ENCODE measurements at places on chromosomes 2 and 18.

GRCh38 chr2:177001334-177001733 lies 211.3 kb upstream of the HNRNPA3 start:
- no peak for DNase-seq

DNA sequence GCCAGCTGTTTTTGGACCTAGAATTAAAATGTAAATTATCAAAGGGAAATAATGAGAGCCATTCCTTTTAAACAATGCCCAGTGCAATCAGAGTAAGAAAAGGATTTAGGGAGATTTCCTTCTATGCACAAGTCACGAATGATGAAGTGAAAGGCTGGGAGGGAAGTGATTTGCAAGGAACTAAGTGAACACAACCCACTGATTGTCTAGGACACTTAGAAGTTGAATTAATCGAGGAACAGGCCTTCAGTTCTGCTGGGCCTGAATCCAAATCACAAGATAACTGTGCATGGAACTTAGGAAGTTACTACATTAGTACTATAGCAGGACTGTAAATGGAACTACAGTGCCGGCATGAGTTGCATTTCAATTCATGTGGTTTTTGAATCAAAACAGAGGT lies 17.7 kb downstream of the MAP2 start:
- DNase-seq, result no peak

DNA sequence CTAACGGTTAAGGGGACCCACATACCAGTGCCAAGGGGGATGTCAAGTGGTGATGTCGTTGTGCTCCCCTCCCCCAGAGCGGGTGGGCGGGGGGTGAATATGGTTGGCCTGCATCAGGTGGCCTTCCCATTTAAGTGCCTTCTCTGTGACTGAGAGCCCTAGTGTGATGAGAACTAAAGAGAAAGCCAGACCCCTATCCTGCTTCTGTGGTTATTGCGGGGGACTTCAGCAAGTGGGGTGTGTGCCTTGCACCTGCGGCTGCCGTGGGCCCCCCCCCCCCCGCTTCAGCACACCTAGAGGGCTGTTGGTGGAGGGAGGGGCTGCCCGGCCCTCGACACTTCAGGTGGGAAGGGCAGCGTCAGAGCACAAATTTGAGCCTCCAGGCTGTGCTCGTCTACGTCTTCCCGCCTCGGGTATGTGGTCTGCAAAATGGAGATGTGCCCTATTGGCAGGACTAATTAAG lies 6.1 kb downstream of the CTDSP1 start:
- DNase-seq, result no peak

- no peak for DNase-seq
Observed at GRCh38 chr2:106358081-106358480, 110.1 kb downstream of the RGPD3 start.

- peak; percentile 86 for DNase-seq
Observed at GRCh38 chr2:150479075-150479915, 8.2 kb downstream of the RND3 start.

DNA sequence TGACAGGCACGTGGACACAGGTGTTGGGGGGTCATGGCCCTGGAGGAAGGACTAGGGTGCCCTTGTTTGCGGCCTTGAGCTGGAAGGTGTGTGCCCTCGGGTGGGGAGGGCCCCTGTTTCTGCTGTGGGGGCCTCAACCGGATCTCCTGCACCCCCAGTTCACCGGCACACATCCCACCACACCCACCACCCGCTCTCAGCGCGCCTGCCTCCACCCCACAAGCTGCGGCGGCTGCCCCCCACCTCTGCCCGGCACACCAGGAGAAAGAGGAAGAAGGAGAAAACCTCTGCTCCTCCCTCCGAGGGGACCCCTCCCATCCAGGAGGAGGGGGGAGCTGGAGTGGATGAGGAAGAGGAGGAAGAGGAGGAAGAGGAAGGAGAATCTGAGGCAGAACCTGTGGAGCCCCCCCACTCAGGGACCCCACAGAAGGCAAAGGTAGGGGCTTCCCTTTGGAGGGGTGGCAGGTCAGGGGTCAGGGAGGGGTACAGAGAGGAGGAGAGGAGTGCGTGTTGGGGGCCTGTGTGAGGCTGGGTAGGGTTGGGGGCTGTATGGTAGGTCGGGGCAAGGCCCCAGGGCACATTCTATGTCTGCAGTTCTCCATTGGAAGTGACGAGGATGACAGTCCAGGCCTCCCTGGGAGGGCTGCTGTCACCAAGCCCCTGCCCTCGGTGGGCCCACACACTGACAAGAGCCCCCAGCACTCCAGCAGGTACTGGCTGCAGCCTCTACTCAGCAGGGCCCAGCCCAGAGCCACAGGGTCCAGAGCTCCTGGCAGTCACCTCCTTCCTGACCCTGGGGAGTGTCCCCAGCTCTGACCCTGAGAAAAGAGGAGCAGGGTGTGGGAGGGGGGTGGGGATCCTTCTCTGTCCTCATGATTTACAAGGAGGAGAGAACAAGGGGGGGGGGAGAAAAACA lies 1.8 kb downstream of the SLC4A3 start:
- DNase-seq, result no peak

DNA sequence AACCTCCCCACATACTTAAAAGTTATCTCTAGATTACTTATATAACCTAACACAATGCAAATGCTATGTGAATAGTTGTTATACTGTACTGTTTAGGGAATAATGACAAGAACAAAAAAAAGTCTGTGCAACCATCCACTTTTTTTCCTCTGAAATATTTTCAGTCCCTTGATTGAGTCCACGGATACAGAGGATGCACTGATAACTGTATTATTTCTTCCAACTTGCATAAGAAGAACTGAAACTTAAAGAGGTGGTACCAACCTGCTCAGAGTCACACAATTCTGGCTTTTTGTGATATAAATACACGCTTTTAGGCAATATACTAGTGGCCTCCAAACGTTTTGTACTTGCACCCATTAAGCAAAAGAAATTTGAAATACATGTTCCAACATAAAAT lies 1.4 kb downstream of the SMC6 start:
- DNase-seq, result no peak

- DNase-seq, result no peak
Observed at GRCh38 chr2:236082061-236082460, 86.1 kb downstream of the GBX2 start.

DNA sequence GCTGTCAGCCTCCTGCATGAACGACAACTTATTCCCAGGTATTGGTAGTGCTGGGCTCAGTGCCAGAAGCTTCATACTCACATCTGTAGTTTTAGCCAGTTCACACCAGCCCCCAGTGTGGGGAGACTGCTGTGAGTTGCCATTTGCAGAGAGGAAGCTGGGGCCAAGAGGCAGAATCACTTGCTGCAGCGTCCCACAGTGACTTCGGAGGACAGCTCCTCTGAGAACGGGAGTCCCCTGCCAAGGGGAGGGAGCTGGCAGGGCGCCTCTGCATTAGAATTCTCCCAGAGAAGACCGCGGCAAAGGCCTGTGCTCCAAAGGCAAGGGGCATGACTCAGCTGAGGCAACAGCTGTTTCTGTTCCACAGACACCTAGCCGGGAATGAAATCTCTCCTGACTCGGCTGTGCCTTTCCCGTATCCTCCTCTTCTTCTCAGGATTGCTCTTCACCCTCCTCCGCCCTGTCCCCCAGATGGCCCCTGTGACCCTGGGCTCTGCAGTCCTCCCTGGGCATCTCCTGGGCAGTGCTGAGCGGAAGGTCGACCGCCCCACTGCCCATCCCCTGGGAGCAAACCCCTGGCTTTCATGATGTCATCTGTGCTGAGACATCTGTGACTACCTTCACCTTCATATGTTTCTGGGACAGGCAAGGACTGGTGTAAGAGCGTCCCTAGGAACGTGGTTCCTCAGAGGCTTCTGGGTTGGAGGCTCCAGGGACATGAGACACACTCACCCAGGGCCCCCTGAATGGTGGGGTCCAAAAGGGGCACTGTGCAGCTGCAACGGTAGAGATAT lies 18.0 kb downstream of the MAL start:
- peak; percentile 75 for DNase-seq

GRCh38 chr2:88170472-88170892 lies 336 bp downstream of the THNSL2 start:
- peak; percentile 26 for DNase-seq

DNA sequence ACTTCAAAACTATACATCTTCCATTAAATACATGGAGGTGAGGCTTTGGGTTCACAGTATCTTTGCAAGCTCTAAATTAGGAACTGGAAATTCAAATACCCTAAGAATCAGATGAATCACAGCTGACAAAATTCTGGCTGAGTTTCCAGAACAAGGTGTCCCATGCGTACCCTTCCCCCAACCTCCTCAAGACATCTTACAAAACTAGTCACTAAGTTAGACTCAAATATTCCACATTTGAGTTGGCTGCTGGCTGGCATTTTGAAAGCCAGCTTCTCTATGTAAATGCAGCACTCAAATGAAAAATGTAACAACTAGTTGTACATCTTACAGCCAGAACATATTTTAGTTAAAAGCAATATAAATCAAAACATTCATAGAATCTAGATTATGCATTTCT lies 131.0 kb upstream of the ARL5A start:
- DNase-seq, result peak; percentile 51

GRCh38 chr18:22267697-22268096 lies 98.3 kb downstream of the GATA6 start:
- no peak for DNase-seq

GRCh38 chr2:85447222-85447585 lies 28.7 kb downstream of the SH2D6 start:
- DNase-seq, result no peak

- peak; percentile 79 for DNase-seq
Observed at GRCh38 chr2:17539611-17540092, 844 bp upstream of the VSNL1 start.

GRCh38 chr18:23805898-23806297 lies 116.6 kb downstream of the LAMA3 start:
- peak; percentile 4 for DNase-seq

DNA sequence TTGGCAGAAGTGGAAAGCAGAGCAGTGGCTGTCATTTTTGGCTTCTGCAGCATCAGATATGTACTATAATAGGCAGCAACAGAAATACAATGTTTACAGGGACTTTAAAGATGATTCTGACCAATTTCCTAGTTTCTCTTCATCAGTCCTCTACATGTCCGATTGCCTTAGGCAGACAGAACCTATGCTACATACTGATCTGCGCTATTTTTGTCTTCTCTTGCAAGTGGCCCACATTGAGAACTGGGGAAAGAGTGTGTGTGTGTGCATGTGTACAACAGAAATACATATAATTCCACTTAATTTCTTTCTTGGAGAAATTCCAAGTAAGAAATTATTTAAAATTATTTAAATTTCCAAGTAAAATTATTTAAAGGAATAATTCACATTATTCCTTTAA lies 77.1 kb upstream of the CHRNA1 start:
- no peak for DNase-seq

DNA sequence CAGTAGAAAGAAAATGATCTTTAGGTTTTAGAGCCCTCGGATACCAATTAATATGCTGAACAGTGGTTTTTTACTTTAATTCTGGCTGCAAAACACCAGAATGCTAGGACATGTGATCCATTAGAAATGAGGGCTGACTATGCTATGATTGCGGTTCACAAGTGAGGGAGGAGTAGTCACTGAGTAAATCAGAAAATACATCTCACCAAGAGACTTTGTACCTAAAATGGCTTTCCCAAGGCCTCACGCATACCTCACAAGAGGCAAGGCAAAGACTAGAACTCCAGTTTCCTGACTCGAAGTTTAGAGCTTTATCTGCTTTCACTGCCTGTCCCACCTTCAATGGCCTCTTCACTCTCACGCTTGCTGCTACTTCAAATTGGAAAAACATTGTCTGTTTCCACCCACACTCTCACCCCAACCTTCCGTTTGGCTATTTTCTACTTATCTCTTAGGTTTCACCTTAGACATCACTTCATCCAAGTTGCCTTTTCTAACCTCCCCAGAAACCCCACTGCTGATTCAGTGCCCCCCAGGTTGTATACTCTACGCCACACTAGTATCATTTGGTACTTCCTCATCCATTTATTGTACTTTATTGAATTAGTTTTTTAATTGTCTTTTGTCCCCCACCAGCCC lies 5.1 kb upstream of the MBD2 start:
- no peak for DNase-seq

DNA sequence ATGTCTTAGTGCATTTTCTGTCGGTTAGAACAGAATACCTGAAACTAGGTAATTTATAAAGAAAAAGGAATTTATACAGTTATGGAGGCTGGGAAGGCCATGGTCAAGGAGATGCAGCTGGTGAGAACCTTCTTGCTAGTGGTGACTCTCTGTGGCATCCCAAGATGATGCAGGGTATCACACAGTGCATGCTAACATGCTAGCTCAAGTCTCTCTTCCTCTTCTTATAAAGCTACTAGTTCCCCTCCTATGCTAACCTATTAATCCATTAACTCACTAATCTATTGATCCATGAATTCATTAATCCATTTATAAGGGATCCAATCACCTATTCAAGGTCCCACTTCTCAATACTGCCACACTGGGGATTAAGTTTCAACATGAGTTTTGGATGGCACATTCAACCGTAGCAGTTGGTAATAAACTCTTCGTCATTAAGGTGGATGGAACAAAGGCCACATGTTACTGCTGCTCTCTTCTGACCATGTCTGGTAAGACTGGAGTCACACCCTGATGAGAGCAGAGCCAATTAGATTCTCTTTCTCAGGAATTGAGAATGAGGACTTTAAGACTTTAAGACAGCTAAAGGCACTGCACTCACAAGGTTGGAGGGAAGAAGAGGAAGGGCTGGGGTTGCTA lies 211.6 kb upstream of the SMAD7 start:
- DNase-seq, result no peak

DNA sequence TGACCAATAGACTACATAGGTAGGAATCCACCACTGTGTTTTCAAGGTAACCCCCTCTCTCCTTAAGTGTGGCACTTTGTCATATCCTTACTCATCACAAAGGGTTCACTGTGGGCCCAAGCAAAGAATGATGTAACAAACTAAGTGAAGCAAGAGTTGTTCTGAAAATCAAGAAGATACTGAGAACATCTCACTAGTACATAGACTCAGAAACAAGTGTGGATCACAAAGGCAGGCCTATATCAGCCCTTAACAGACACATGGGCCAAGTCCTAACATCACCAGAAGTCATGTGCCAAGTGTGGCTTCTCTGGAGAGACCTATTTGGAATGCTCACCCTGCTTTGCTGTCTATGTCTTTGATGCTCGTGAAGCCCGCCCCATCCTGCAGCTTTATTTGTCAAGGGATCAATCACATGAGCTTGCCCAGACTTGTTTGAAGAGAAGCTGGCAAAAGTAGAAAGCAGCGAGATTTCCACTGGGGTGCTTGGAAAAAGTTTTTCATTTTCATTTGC lies 131.2 kb upstream of the TTC39C start:
- peak; percentile 80 for DNase-seq

All from MCF 10A (cell line).